ENCODE measurements at places on chromosomes 5 and 9. TPM values are rescaled to one million over a fixed set of nuclear protein-coding genes. Genes with fewer than 3 reads are reported as not detected.

DNA sequence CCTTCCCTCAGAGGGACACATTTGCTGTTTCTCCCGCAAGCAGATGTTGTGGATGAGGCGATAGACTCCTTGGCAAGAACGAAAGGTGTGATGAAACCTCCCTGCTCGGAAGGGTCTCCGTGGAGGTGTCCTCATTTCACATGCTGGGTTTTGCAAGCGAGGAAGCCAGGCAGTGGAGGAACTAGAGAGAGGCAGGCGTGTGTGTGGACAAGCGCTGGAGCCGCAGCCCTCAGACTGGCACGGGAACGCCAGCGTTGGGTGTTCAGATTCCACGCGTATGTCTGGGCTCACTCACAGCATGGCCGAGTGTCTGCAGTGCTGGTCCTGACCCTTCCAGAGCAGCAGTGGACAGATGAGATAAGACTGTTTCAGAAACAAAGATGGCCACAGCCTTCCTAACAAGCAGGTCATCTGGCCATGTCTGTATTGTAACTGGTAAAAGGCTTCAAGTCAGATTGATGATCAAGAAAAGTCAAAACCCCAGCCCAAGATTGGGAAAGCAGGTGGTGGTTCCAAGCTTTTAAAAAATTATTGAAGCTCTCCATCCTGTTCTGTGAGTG is 35.0 kb upstream of the NCS1 start:
- H3K4me1 ChIP-seq = peaks cover 40% of the 10 kb centered on the region
- no peak overlapping the region for H3K27ac ChIP-seq
- peaks cover 44% of the 10 kb centered on the region for H3K36me3 ChIP-seq
- DNase-seq = no peak
- no peaks in the 10 kb centered on the region for H3K27me3 ChIP-seq

DNA sequence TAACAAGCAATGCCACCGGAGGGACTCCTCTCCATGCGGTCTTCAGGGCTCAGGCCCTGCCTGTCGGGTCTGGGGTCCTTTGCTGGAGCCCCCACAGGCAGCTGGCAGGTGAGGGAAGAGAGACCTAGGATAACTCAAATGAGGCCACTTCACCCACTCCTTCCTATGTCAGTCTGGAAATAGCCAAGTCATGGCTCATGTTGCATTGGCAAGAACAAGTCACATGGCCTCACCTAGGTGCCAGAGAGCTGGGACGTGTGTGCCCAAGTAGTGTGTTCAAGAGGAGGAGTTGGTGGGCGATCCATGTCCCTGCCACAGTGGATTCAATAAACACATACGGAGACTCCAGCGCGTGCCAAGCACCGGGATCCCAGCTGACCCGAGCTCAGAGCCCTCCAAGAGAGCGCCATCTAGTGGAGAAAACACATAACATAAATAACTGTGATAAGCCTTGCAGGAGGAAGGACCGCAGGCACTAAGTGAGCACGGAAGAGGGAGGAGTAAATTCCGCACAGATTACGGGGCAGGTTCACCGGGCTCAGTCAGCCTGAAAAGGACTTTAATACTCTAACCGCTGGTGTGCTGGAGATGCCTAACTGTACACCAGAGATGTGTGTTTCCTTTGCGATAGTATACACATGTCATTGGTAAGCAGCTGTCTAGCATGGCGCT is 580.8 kb downstream of the CCDC171 start:
- no peak overlapping the region for H3K27ac ChIP-seq
- H3K27me3 ChIP-seq = no peaks in the 10 kb centered on the region
- peaks cover 3% of the 10 kb centered on the region for H3K4me1 ChIP-seq
- DNase-seq = peak; percentile 18
- no peak overlapping the region for H3K4me3 ChIP-seq
- no peaks in the 10 kb centered on the region for H3K36me3 ChIP-seq

GRCh38 chr5:5422819-5423515 is 490 bp downstream of the ICE1 start:
- H3K27ac ChIP-seq = peak overlapping the region; percentile 90
- peaks cover 16% of the 10 kb centered on the region for H3K4me1 ChIP-seq
- peak overlapping the region; percentile 91 for H3K4me3 ChIP-seq
- no peak for DNase-seq
- no peaks in the 10 kb centered on the region for H3K27me3 ChIP-seq

GRCh38 chr9:115689331-115689730 is 464.3 kb upstream of the PAPPA start:
- no peak overlapping the region for H3K4me3 ChIP-seq
- no peak for DNase-seq
- no peaks in the 10 kb centered on the region for H3K36me3 ChIP-seq
- H3K4me1 ChIP-seq = no peaks in the 10 kb centered on the region

GRCh38 chr5:167947306-167947705 is 344.1 kb upstream of the WWC1 start:
- no peak for DNase-seq
- no peaks in the 10 kb centered on the region for H3K4me1 ChIP-seq
- H3K36me3 ChIP-seq = no peaks in the 10 kb centered on the region
- no peaks in the 10 kb centered on the region for H3K27me3 ChIP-seq

DNA sequence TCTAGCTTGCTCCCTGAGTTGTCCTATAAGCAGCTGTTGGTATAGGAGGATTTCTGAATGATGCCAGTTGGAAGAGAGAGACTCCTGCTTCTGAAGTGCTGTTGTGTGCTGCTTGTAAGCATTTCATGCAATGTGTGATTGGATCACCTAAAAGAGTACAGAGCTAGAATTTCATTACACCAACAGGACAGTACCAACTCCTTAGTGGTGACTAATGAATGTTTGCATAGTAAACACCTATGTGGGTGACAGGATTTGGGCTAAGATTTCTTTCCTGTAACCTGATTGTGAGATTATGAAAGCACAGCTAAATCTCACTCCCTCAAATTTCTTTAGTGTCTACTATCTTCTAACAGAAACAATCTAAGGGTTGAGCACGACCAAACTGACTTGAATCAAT is 67.0 kb downstream of the GCNT1 start:
- H3K4me1 ChIP-seq = peaks cover 7% of the 10 kb centered on the region
- no peaks in the 10 kb centered on the region for H3K27me3 ChIP-seq
- H3K4me3 ChIP-seq = no peak overlapping the region

GRCh38 chr9:135184181-135185053 is 96.9 kb downstream of the OLFM1 start:
- H3K4me3 ChIP-seq = no peak overlapping the region
- no peak for DNase-seq
- no peaks in the 10 kb centered on the region for H3K27me3 ChIP-seq
- H3K36me3 ChIP-seq = no peaks in the 10 kb centered on the region
- no peak overlapping the region for H3K27ac ChIP-seq

GRCh38 chr5:123438244-123438643 is 15.0 kb upstream of the CEP120 start:
- H3K4me1 ChIP-seq = peaks cover 34% of the 10 kb centered on the region
- no peaks in the 10 kb centered on the region for H3K27me3 ChIP-seq
- peak overlapping the region; percentile 73 for H3K27ac ChIP-seq
- no peak overlapping the region for H3K4me3 ChIP-seq
- H3K36me3 ChIP-seq = no peaks in the 10 kb centered on the region

GRCh38 chr9:114853071-114853855 is 47.4 kb upstream of the TNFSF15 start:
- no peaks in the 10 kb centered on the region for H3K36me3 ChIP-seq
- peaks cover 21% of the 10 kb centered on the region for H3K27me3 ChIP-seq
- H3K27ac ChIP-seq = no peak overlapping the region
- H3K4me1 ChIP-seq = peaks cover 11% of the 10 kb centered on the region
- H3K4me3 ChIP-seq = no peak overlapping the region

DNA sequence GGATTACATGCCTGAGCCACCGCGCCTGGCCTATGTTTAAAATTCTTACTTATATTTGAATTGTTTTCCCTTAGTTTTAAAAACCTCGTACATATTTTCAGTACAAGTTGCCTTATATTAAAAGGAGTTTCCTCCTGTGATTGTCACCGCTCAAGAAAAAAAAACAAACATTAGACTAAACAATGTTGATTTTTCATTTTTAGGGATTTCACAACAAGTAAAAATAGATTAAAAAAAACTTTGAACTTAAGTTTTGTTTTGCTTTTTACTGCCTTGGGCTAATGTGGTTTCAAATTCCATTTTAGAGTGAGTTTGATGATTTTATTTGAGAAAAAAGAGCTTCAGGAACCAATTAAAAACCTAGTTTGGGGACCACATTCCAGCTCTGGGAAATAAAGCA is 1196.6 kb upstream of the CDH18 start:
- no peaks in the 10 kb centered on the region for H3K4me1 ChIP-seq
- no peak overlapping the region for H3K4me3 ChIP-seq
- H3K27ac ChIP-seq = no peak overlapping the region
- H3K36me3 ChIP-seq = no peaks in the 10 kb centered on the region

DNA sequence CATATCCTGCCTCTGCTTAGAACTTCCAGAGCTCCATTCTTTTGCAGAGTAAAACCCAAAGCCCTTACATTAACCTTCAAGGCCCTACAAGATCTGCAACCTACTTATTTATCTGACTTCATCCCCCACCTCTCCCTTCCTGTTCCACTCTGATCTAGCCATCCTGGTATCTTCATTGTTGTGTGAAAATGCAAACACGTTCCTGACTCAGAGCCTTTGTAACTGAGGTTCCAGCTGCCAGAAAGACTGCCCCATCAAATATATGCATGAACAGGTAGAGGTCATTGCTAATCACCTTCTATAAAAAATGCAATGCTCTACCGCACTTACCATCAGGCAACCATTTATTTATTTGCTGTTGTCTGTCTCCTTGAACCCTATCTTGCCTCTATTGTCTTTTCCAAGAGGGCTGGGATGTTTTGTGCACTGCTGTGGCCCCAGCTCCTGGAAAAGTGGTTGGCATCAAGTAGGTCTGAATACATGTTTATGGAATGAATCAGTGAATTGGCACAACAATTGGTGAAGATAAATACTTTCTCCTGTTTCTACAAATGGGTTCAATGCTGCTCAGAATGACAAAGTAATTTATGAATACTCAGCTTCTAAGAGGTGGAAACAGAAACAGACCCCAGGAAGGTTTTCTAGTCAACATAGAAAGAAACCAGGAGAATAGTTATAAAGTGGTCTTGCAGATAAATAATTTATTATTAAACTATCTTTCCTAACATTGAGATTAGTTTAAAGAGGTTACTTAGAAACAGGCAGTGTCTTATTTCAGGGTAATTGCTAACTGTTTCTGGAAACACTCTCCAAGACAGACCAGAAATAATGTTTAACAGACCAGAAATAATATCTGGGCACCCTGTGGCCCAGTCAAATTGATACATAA is 230.6 kb upstream of the CD180 start:
- H3K4me3 ChIP-seq = no peak overlapping the region
- no peak overlapping the region for H3K27ac ChIP-seq
- H3K27me3 ChIP-seq = no peaks in the 10 kb centered on the region
- H3K36me3 ChIP-seq = no peaks in the 10 kb centered on the region

DNA sequence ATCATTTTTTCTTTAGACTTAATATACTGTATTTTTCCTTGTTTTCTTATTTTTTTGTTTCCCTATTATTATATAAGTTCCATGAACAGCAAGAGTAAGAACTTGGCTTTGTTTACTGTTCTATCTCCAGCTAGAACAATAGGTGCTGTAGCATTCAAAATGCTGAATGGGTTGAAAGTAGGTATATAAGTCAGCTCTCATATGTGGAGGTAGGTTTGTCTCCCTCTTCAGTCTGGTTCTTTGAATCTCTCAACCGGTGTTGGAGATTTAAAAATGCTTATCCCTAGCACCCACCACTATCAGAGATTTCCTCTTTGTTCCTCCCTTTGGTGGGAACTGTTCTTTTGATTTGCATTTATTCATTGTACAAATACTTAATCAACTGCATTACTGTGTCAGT is 87.5 kb upstream of the FSD1L start:
- H3K36me3 ChIP-seq = no peaks in the 10 kb centered on the region
- peaks cover 25% of the 10 kb centered on the region for H3K4me1 ChIP-seq
- DNase-seq = no peak
- H3K27me3 ChIP-seq = peaks cover 37% of the 10 kb centered on the region
- H3K4me3 ChIP-seq = no peak overlapping the region
- no peak overlapping the region for H3K27ac ChIP-seq

DNA sequence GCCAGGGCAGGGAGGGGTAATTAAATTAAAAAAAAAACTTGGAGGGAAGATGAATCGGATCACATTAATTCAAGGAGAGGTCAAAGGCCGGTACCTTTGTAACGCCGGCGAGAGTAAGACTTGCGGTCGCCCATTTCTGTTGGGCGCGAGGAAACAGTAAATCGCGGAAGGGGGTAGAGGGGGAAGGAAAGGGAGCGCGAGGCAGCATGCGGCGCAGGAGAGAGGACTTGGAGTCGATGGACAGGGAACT is 324 bp upstream of the RGMB start:
- DNase-seq = no peak
- H3K36me3 ChIP-seq = no peaks in the 10 kb centered on the region
- peaks cover 45% of the 10 kb centered on the region for H3K4me1 ChIP-seq
- H3K27me3 ChIP-seq = peaks cover 80% of the 10 kb centered on the region
- peak overlapping the region; percentile 75 for H3K4me3 ChIP-seq
- no peak overlapping the region for H3K27ac ChIP-seq

- DNase-seq = no peak
- peaks cover 13% of the 10 kb centered on the region for H3K4me1 ChIP-seq
- peaks cover 26% of the 10 kb centered on the region for H3K36me3 ChIP-seq
- H3K27me3 ChIP-seq = no peaks in the 10 kb centered on the region
Measured at GRCh38 chr9:20788526-20789451, 104.7 kb downstream of the FOCAD start.

GRCh38 chr9:75889977-75890471 is 449 bp upstream of the PCSK5 start:
- H3K27me3 ChIP-seq = peaks cover 58% of the 10 kb centered on the region
- peak overlapping the region; percentile 32 for H3K27ac ChIP-seq
- peak; percentile 9 for DNase-seq
- peaks cover 24% of the 10 kb centered on the region for H3K4me1 ChIP-seq
- no peaks in the 10 kb centered on the region for H3K36me3 ChIP-seq

GRCh38 chr5:98816582-98817222 is 43.2 kb downstream of the RGMB start:
- no peaks in the 10 kb centered on the region for H3K27me3 ChIP-seq
- no peak overlapping the region for H3K27ac ChIP-seq
- no peak for DNase-seq
- H3K4me1 ChIP-seq = no peaks in the 10 kb centered on the region

Gene GRK6
- 134 TPM for total RNA-seq

- no peak overlapping the region for H3K4me3 ChIP-seq
Measured at GRCh38 chr5:53956632-53957031, 353.7 kb downstream of the ARL15 start.

Gene SUSD3
- 29.7 TPM for total RNA-seq

Gene PCDHA11
- not detected for total RNA-seq

DNA sequence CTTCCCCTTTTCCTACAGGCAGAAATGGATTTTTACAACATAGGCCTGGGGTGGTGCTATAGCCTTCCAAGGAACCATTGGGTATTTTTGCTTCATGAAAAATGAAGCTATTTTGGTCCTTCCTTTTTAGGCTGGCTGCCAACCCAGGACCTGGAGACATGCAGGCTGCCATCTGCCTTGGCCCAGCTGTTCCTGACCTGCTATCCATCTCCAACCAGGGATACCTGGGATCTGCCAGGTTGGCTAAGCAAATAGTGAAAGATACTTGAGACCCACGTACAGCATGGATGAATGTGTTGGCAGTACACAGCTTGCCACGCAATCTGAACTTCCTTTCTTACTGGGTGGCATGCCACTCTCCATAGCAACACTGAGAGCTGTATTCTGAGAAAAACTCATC is 31.1 kb downstream of the MRPS27 start:
- peaks cover 51% of the 10 kb centered on the region for H3K36me3 ChIP-seq
- H3K4me3 ChIP-seq = no peak overlapping the region
- no peak overlapping the region for H3K27ac ChIP-seq
- H3K27me3 ChIP-seq = no peaks in the 10 kb centered on the region
- no peaks in the 10 kb centered on the region for H3K4me1 ChIP-seq

- peaks cover 2% of the 10 kb centered on the region for H3K27me3 ChIP-seq
- H3K27ac ChIP-seq = no peak overlapping the region
- H3K4me1 ChIP-seq = no peaks in the 10 kb centered on the region
Measured at GRCh38 chr5:59542851-59543820, 350.4 kb downstream of the PDE4D start.

Gene GDA
- total RNA-seq = not detected

- no peaks in the 10 kb centered on the region for H3K27me3 ChIP-seq
- H3K4me1 ChIP-seq = no peaks in the 10 kb centered on the region
- H3K36me3 ChIP-seq = no peaks in the 10 kb centered on the region
- no peak overlapping the region for H3K27ac ChIP-seq
Measured at GRCh38 chr5:145484158-145484557, 351.0 kb downstream of the PRELID2 start.

Measured in activated T-helper 2 cell treated with anti-CD3 and anti-CD28 coated beads, Interferon-gamma antibody, Interleukin-2, Interleukin-4, amounts not matched to agents 10 μg/mL and 5 μg/mL and 100 μg/mL, durations not matched to agents 14 hours and 24 hours and 36 hours (primary cell).